AML-193 (cell line): ENCODE measurements at places on chromosomes 13 and 19.

GRCh38 chr13:28171266-28171665 is 32.9 kb downstream of the PAN3 start:
- DNase-seq: no peak

DNA sequence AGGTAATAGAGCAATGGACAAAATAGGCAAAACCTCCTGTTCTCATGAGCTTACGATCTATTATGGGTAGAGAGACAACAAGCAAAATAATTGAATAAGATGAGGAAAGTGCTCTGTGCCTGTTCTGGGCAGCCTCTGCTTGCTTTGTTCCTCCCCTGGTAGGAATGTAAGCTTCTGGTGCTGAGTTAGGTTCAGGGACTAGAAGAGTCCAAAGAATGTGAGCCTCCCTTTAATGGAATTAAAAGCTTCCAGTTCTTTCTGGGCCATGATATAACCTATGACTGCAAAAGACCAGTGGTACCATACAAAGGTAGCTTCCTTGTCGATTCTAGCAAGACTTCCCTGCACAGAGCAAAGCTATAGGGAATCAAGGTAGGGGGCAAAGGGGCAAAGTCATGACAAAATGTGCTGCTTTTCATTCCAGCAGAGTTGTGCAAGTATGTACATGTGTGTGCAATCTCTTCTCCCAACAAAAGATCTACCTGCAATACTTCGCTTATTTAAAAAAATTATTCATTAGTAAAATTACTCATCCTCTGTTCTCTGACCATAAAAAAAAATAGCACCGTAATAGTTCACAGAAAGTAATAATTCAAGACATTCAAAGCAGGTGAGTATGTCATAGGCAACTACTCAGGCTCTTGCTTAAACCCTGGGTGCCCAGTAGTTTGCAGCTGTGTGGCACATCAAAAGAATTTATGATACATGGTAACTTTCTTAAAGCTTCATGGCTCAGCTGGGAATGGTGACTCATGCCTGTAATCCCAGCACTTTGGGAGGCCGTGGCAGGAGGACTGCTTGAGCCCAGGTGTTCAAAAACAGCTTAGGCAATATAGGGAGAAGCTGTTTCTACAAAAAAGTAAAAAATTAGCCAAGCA is 21.4 kb downstream of the ACOD1 start:
- no peak for DNase-seq

- DNase-seq: peak; percentile 49
Observed at GRCh38 chr13:21076253-21076652, 14.9 kb upstream of the LATS2 start.

DNA sequence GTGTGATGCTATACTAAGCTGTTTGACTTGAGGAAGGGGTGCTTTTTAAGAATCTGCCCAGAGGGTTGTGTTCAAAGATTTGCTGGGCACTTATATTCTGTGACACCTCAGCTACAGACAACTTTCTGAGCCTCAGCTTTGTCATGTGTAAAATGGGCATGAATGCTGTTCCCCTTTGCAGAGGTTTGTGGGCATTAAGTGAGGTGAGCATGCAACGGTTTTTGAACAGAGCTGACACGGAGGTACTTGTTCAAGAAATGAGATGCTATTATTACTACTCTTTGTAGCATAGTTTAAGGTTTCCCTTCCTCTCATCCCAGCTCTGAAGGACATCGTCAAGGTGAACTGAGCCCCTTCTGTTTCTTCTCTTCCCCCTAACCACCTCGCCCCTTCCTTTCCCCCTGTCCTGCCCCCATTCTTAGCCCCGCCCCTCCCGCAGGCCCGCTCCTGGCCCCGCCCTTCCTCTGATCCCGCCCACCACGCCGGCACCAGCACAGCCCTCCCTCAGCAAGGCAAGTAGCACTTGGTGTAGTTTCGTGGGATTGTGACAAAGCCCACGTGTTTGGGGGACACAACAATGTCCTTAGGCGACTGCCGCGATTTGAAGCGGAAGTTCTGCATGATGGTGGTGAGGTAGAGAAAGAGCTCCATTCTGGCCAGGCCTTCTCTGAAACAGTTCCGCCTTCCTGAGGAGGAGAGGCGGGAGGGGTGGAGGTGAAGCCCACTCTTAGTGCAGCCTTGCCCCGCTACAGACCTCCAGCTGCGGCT is 26.1 kb upstream of the CYP2A7 start:
- no peak for DNase-seq

DNA sequence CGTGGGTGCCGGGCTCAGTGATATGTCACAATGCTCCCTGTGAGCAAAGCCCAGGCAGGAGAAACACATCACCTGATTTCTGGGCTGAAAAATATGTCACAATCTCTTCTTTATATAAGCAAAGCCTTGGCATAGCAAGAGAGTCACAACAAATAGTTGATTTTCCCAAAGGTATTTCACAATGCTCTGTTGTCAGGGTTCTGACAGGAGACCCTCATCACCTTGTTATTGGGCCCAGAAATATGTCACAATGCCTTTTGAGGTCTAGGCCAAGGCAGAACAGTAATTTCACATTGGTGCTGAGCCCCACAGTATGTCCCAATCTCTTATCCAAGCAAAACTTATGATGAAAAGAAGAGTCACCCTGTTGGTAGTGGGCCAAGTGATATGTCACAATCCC is 125.7 kb downstream of the ZNF675 start:
- no peak for DNase-seq

- no peak for DNase-seq
Observed at GRCh38 chr13:109208522-109208921, 577.9 kb downstream of the IRS2 start.

- no peak for DNase-seq
Observed at GRCh38 chr19:56727677-56728076, 56.1 kb upstream of the ZNF835 start.

DNA sequence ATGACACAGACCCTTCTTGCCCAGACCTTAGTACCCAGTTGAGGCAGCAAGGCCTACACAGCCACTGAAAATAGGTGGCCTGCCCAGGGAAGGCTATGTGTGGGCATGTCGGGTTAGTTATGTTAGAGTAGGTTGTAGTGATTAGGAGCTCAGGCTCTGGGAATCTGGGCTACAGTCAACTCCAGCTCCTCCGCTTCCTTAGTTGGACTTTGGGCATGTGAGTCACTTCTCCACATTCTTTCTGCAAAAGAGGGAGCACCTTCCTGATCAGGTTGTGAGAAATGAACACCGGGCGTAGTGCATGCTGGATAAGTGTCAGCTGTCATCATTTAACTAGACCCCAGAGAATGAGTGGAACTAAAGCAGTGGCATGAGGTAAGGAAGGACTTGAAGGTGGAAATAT is 64.8 kb downstream of the ARHGAP35 start:
- no peak for DNase-seq

DNA sequence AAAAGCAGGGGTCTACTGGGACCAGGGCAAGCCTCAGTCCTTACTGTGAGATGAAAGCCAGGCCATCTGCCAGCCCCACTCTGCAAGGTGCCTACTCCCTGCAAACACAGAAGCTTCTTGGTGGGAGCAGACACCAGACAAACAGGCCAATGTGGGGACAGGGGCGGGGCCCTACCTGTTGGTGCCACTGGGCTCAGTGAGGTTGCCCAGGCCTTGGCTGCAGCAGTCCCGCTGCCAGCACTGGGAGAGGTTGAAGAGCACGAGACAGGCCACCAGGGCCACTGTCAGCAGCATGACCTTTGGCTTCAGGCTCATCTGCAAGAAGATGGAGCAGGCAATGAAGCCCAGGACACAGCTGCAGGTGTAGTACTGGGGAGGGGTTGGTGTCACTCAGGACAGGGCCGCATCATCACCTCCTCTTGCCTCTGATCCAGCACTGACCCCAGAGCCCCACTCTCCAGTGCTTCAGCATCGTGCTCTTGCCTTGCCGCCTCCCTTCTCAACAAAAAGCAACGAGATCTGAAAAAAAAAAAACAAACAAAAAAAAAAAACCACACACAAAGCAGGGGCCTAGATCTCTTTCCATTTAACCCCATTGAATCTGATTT is 72.6 kb downstream of the NBEA start:
- no peak for DNase-seq

GRCh38 chr13:98173431-98174152 is 3.5 kb downstream of the RNF113B start:
- DNase-seq: no peak

GRCh38 chr19:29745253-29745652 is 30.2 kb upstream of the C19orf12 start:
- no peak for DNase-seq

DNA sequence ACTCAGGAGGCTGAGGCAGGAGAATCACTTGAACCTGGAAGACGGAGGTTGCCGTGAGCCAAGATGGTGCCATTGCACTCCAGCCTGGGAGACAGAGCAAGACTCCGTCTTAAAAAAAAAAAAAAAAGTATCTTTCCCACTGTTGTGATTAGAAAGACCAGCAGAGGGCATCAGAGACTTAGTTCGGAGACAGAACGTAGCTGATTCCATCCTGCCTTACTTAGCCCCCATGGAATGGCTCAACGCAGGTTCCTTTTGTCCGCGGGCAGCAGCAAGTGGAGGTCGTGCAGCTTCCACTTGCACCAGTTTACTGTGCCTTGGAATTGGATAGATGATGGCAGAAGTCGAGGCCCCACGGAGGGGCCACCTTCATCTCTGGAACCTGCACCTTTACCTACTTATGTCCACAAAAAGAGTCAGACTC is 8.1 kb downstream of the TIMM29 start:
- DNase-seq: peak; percentile 58

- DNase-seq: no peak
Observed at GRCh38 chr19:7533281-7533885, 2.1 kb upstream of the PNPLA6 start.

- no peak for DNase-seq
Observed at GRCh38 chr13:92345627-92346026, 881.0 kb upstream of the GPC6 start.

DNA sequence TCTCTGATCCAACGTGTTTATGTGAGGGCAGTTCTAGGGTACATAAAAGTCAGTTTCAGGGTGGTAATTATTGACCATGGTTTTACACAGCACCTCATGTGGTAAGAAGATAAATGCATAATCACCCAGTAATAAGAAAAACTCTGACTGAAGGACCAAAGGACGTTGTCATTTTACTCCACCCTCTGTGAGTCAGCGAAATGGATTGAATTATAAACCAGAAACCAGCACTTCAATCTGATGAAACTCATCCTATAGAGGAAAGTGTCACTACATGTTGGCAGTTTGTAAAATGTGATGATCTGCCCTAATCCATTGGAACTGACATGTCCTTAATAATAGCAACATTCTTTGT is 406.8 kb downstream of the KLF5 start:
- no peak for DNase-seq

- no peak for DNase-seq
Observed at GRCh38 chr19:13665125-13665905, 99.0 kb upstream of the MRI1 start.

DNA sequence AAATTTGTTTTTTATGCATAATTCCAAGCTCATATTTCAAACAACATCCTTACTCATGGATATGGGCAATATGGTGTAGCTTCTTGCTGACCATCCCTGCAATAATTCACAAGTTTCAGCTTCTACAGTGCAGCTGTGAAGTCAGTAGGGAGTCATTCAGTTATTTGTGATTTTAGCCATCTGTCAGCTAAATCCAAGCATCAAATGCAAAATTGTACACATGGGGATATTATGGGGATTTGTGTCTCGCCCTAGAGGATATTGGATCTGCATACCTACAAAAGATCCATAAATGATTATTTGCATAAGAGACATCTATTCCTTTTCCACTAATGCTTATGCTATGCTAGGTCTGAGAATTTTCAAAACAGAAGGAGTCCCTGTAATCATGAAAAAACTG is 217.9 kb upstream of the SLITRK5 start:
- DNase-seq: no peak

DNA sequence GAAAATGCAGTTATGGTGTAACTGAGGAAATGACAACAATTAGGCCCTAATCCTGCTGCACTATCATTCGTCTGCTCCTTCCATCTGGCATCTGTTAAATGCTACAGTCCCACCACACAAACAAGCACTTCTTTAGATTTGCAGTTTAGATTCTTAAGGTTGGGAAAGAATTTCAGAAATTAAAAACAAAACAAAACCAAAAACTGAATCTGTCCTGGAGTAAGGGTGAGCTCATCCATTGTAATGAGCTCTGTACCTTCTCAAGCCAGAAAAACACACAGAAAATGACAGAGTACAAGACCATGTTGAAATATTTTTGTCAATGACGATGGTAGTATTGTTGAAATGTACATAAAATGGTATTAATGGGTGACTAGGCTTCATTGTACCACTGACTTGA is 28.3 kb downstream of the SMAD9 start:
- DNase-seq: no peak

GRCh38 chr19:18440936-18441803 is 3.2 kb upstream of the ISYNA1 start:
- no peak for DNase-seq

GRCh38 chr13:104984296-104984818 is 1551.1 kb downstream of the EFNB2 start:
- peak; percentile 99 for DNase-seq

DNA sequence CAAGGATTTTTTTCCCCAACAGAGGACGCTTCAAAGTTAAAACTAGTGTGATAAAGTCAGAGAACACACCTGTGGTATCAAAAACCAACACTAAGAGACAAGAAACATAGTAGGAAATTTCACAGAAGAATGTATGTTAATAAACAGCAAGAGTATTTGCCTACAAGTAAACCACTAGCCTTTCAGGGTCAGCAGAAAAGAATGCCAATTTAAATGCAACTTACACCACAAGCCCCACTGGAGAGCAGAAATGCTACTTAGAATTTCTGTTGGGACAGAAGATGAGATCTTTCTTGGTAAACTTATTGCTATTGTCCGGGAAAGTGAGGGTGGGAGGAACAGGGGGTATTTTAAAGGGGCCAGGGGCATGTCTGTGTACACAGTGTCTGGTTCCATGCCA is 68.6 kb downstream of the STK24 start:
- no peak for DNase-seq

- DNase-seq: no peak
Observed at GRCh38 chr19:18072335-18072734, 14.4 kb downstream of the IL12RB1 start.

GRCh38 chr13:105737688-105738087 is 797.8 kb downstream of the EFNB2 start:
- no peak for DNase-seq

DNA sequence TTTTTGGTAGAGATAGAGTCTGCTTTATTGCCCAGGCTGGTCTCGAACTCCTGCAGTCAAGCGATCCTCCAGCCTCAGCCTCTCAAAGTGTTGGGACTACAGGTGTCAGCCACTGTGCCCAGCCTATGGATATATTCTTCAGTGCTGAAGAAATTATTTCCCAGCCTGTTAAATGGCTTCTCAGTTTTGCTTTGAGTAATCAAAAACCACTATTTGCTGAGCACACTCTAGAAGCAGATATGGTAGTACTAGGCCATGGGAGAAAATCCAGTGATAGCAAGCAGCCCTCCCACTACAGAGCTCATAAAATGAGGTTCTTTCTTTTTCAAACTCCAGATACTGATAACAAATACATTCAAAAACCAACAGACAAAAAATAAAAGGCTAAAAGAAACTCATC is 80.6 kb upstream of the CLDN10 start:
- DNase-seq: no peak

- DNase-seq: no peak
Observed at GRCh38 chr13:108120302-108120701, 95.0 kb downstream of the LIG4 start.

DNA sequence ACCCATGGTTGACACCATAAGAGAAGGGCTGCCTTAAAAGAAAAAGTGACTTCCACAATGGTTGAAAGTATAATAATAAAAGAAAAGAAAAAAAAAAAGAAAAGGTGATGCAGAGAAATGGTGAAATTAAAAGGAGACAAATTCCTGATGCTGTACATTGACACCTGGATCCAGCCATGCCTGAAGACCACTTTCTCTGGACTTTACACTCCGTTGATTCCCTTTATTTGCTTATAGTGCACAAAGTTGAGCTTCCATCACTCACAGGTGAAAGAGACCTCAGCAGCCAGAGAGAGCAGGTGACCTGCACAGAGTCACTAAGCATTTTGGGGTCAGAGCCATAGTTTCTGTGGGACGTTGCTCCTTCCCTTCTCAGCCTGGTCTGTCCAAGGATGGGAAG is 12.2 kb upstream of the OR10H5 start:
- no peak for DNase-seq
